Ovary (tissue), 10 donors: ENCODE measurements at places on chromosomes 7 and 10. TPM values are rescaled to one million over a fixed set of nuclear protein-coding genes. Genes with fewer than 3 reads are reported as not detected.
A peak's percentile ranks its signal among the peaks of the same experiment; 100 is the strongest.

NEBL gene
- polyA plus RNA-seq: 2.1 TPM

CCL24 gene
- polyA plus RNA-seq: 0.48 TPM

AKR1C8 gene
- polyA plus RNA-seq: not detected

- H3K27me3 ChIP-seq: no peaks in the 10 kb centered on the region
- peaks cover 3% of the 10 kb centered on the region for H3K4me1 ChIP-seq
- DNase-seq: no peak
- H3K4me3 ChIP-seq: peak overlapping the region; percentile 13
- H3K36me3 ChIP-seq: no peaks in the 10 kb centered on the region
These were observed 483 bp downstream of the GDF10 start for GRCh38 chr10:47300429-47300931.
